ENCODE measurements at places on chromosomes 5 and 9. TPM values are rescaled to one million over a fixed set of nuclear protein-coding genes. Genes with fewer than 3 reads are reported as not detected.

PDGFRB gene
- 1.9 TPM for total RNA-seq

SHISAL2B gene
- total RNA-seq, result not detected

C5orf24 gene
- total RNA-seq, result 30.1 TPM

DND1 gene
- total RNA-seq, result 2.0 TPM

ECM2 gene
- not detected for total RNA-seq

GFPT2 gene
- total RNA-seq, result not detected

CER1 gene
- not detected for total RNA-seq

SPINK4 gene
- not detected for total RNA-seq

SPATA31C1 gene
- not detected for total RNA-seq

RMI1 gene
- total RNA-seq, result 27.8 TPM

ARL14EPL gene
- total RNA-seq, result not detected

ENTPD2 gene
- not detected for total RNA-seq

GRIN3A gene
- total RNA-seq, result not detected

INSYN2B gene
- total RNA-seq, result not detected

ITGA2 gene
- total RNA-seq, result 3.9 TPM

Data from activated CD4-positive, alpha-beta T cell treated with anti-CD3 and anti-CD28 coated beads, Interleukin-2, amount 10 ng/mL, durations not matched to agents 7 days and 5 days (primary cell).